ENCODE measurements at places on chromosomes 5 and 9. TPM values are rescaled to one million over a fixed set of nuclear protein-coding genes. Genes with fewer than 3 reads are reported as not detected.

The COMMD10 gene
- total RNA-seq, result 42.1 TPM

The MEIKIN gene
- total RNA-seq, result not detected

The ZNF474 gene
- total RNA-seq, result 0.17 TPM

The CKS2 gene
- 208 TPM for total RNA-seq

The FOXD4 gene
- total RNA-seq, result not detected

The CDX1 gene
- total RNA-seq, result not detected

The CDKN2B-AS1 gene
- 3.9 TPM for total RNA-seq

The PTPN3 gene
- total RNA-seq, result 18.8 TPM

The CLPTM1L gene
- 249 TPM for total RNA-seq

The SPATA31D4 gene
- total RNA-seq, result not detected

The YIPF5 gene
- 123 TPM for total RNA-seq

The LVRN gene
- total RNA-seq, result not detected

The CDH6 gene
- total RNA-seq, result 207 TPM

The IL13 gene
- not detected for total RNA-seq

The AJM1 gene
- 1.8 TPM for total RNA-seq

The CFAP157 gene
- 0.10 TPM for total RNA-seq

The PTCH1 gene
- total RNA-seq, result 2.2 TPM

The NSMF gene
- total RNA-seq, result 12.0 TPM

- DNase-seq, result no peak
Measured at GRCh38 chr5:41403846-41404245, 106.6 kb downstream of the PLCXD3 start.

DNA sequence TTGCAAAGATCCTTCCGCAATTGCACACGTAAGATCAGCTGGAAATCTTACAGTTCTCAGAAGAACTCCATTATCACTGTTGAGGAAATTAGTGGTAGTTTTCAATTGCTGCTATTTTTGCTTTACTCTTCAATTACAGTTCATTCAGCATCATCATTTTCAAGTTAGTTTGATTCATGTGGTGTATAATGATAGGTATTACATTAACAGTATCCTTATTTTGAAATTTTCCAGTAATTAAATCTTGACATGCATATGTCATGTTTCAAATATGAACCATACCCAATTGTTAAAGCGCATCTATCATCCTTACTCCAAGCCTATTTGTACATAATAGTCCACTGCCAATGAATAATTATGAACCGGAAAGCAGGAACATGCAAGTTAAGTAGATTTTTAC, 60.3 kb downstream of the NR6A1 start:
- no peak for DNase-seq

DNA sequence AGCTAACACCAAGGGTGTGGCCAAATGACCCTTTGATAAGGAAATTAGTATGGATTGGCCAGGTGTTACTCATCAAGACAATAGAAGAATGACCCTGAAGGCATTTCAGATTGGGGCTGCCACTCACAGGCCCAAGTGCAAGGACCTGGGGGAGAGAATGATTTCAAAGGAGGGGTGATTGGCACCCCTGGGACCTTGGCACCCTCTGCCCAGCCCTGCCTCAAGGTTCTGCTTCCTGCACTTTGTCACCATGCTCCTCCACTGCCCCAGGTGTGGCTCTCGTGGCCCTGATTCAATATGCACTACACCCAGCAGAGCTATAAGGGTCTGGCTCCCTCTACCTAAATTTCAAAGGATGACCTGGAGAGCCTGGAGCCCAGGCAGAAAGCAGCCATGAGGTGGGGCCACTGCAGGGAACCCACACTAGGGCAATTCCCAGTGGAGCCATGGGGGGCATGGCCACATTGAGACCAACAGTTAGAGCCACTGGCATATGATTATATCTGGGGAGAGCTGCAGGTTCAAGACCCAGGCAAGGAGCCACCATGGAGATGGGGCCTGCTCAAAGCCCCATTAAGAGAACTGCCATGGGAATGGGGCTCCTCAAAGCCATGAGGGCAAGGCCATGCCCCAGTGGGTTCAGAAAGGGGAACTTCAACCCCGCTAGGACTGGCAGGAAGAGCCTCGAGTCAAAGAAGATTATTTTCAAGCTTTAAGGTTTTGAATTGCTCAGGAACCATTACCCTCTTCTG, 93.0 kb downstream of the CEMIP2 start:
- DNase-seq, result no peak

GRCh38 chr5:72182686-72183085, 75.4 kb downstream of the MAP1B start:
- DNase-seq, result no peak

- no peak for DNase-seq
Measured at GRCh38 chr9:81979196-81979595, 9.4 kb upstream of the SPATA31D1 start.

- peak; percentile 61 for DNase-seq
Measured at GRCh38 chr9:84397151-84397728, 56.7 kb upstream of the SLC28A3 start.

DNA sequence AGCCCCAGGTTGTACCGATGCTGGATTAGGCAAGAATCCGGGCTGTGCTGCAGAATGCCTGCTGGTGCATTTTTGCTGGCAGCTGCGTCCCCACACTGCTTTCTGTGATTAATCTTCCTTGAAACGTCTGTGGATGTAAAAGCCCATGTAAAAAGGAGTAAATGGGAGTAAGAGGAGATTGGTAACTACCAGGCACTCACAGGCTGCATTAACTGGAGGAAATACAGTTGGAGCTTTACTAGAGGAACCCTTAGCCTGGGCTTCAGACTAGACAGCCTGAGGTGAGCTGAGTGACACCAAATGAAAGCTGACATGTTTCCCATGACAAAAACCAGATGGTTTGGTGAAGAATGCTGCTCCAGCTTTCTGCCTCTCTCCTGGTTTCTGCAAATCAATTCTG, 190.4 kb upstream of the GAS1 start:
- DNase-seq, result no peak

- no peak for DNase-seq
Measured at GRCh38 chr5:14483504-14484157, 98.0 kb upstream of the OTULINL start.

DNA sequence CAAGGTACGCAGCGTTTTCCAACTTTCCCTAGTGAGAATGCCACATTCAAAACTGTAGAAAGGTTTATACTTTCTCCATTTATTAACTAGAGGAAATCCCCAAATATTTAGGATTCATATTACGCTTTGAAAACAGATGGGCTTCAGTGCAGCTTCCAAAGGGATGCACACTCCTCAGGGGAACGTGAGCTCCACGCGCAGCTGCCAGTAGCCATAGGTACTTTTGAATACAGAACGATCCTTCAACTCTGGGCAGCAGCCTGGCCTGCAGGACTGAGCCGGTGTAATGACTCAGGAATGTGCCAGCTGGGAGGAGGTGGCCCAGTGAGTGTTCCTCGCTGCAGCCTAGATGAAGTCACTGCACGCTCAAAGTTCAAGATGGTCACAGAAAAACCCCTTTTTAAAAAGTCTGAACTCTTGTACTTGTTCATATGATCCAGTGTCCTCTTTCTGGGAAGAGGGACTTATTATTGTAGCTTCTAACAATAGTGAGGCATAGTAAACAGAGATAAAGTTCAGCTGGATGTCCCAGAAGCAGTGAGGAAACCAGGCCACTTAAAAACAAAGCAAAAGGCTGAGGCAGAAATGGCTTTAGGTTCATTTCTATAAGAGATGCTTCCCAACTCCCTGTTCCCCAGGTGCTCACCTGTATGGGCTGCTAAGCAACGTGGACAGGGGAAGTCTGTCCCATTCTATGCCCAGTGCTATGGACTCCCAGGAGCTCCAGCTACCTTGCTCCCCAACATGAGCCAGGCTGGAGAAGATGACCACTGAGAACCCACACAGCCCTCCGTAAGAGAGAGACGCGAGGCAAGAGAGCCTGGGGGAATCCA, 130.0 kb downstream of the LHFPL2 start:
- DNase-seq, result peak; percentile 87

DNA sequence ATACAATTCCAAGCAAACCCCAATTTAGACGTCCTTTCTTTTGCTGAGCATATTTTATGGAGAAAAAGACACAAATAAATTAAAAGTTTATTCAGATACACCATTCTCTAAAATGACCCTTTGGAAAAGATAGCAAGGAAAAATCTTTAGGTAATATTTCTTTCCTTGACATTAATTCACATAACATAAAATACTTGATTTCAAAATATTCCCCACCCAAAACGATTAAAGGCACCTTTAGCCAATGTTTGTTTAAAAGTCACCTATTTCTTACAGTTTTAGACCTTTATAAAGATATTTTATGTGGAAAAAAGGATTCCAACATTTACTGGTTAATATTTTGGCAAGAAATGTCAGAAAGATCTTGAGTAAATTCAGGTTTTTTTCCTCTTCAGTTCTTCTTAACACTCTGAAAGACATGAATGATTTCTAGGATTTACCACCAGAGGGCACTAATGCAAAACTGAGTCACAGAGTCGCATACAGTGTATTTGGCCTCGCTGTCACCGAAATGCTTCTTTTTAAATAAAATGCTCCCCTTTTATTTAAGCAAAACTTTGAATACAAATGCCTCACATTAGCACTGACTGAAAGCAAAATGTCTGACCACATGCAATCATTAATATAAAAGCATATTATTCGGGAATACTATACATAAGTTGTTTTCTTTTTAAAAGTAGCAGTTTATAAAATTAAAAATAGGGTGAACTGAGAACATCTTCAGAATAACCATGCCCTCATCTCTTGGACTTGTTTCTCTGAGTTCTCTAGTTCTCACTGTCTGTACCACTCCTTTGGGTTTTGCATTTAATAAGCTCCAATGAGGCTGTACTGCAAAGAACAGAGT, 122.5 kb downstream of the SLC1A3 start:
- peak; percentile 77 for DNase-seq

GRCh38 chr5:151448038-151448985, 909 bp downstream of the SLC36A1 start:
- peak; percentile 29 for DNase-seq

DNA sequence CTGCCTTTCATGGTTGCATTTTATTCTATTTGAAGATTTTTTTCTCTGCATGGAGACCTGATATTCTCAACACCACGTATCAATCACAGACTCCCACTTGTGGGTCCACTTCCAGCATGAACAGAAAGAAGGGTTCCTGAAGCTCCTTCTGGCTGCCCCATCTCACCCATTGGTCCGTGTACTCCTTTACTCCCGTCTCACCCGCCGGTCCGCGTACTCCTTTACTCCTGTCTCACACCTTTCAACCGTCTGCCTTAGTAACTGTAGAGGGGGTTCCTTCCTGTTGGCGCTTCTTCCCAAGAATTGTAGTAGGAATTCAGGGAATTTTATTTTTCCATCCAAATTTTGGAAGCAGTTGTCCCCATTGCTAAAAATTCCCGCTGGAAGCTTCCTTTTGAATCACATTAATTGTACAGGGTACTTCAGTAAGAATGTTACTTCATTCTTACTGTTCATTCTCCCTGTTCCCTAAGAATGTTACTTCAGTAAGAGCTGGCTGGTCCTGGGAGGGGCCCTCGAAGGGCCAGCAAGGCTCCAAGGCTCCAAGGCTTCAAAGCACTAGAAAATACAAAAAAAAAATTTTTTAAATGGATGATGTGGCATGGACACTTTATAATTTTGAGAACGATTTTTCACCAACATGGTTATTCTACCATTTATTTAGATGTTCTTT, 3.9 kb upstream of the LPCAT1 start:
- no peak for DNase-seq

- DNase-seq, result peak; percentile 70
Measured at GRCh38 chr5:95631991-95632675, 12.2 kb downstream of the GPR150 start.

DNA sequence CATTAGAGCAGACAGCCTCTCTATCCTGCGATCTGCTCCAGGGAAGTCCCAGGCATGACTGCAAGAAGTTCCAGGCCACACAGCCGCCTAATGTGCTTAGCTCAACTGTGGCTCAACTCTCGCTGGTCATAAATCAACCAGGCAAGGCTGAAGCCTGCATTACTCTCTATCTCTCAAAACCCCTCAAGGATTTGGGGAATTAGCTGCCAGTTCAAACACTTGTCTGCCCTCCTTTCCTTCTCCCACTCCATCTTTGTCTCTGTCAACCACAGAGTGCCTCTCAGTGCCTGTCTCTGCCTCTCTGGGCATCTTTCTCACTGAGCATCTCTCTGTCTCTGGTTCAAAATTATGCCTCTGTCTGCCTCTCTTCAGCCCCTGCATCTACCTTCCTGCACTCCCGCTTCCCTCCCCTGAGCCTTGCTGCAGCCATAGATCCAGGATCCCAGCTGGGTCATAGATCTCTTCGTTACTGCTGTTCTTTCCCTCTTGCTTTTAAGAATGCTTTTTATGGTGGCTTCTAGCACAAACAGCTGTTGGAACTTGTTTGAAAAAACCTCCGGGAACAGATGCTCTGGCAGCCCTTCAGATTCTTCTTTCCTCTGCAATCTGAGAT, 27.9 kb upstream of the GALNT10 start:
- no peak for DNase-seq

DNA sequence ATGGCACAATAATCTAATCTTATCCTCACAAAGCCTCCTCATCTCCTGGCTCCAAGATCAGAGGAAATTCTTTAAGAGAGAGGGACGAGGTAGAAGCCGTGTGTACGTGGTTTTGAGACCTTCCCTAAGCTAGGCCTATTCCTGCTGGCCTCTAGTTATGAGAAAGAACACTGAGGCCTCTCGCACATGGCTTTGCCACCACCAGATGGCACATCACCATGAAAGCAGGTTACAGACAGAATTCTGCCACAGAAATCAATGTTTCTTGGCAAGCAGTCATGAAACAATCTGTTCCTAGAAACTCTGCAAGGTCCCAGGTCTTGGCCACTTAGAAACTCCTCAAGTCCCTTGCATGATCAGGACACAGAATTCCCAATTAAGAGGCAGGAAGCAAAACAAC, 268.2 kb upstream of the TAS2R1 start:
- DNase-seq, result peak; percentile 49

GRCh38 chr5:142106061-142106460, 2.5 kb upstream of the NDFIP1 start:
- no peak for DNase-seq

- DNase-seq, result no peak
Measured at GRCh38 chr5:908172-908571, 15.5 kb downstream of the TRIP13 start.

- no peak for DNase-seq
Measured at GRCh38 chr9:113566712-113567071, 103.2 kb downstream of the RGS3 start.

DNA sequence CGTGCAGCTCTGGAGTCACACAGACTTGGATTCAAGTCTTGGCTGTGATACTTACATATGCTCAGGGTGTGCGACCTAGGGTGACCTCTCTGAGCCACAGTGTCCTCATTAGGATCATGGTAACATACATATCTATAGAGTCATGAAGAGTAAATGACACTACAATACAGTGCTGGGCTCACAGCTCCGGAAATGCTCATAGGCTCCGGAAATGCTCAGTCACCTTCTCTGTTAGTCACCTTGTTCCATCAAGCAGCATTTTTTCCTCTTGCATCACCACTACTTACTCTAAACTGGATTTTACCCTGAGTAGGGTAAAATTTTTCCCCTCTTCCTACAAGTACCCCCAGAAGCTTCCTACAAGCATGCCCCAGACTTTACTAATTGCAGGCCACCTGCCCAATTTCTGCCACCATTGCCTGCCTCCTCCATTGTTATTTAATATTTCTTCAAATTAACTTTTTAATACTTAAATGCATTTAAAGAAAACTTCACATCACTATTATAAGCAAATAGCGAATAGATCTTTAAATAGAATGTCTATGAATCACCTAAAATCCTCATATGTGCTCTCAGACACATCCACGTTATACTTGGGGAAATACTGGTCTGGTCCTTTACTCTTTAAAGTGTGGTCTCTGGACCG, 147.6 kb upstream of the SPRY4 start:
- DNase-seq, result peak; percentile 87

Measured in renal cortical epithelial cell (primary cell).